ENCODE measurements at places on chromosomes 13 and 19. TPM values are rescaled to one million over a fixed set of nuclear protein-coding genes. Genes with fewer than 3 reads are reported as not detected.

PPP1R13L gene
- 76.5 TPM for total RNA-seq

GRCh38 chr13:73844986-73845385 lies 289.2 kb downstream of the KLF12 start:
- DNase-seq, result no peak

PSG6 gene
- total RNA-seq, result not detected

DNA sequence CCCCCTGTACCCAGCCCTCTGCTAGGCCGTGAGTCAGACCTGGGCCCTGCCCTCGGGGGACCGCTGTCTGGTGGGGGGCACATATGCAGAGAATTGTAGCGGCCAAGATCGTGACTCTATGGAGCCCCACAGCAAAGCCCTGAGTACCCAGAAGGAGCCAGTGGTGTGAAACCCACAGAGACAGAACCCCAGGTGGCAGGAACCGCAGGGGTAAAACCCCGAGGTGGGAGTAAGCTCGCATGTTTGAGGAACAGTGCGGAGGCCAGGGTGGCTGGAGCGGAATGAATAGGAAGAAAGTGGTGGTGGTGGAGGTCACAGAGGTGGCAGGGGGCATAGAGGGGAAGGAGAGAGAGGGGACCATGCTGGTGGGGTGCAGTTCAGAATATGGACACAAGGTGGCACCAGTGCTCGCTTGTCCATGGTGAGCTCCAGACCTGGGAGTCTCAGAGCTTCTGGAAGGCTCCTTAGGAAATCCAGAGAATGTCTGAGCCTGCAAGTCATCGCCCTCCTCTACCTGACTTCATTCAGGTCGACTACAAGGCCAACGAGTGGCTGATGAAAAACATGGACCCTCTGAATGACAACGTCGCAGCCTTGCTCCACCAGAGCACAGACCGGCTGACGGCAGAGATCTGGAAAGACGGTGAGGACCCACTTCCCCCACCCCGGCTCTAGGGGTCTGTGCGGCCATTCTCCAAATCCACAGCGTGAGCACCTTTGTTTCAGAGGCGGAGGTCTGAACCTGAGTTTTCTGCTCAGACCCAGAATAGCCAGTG lies 48.9 kb downstream of the MYH14 start:
- no peak for DNase-seq

CD22 gene
- 2.9 TPM for total RNA-seq

GRCh38 chr13:91482427-91482826 lies 84.0 kb downstream of the GPC5 start:
- no peak for DNase-seq

ERICH4 gene
- not detected for total RNA-seq

MATK gene
- total RNA-seq, result 1.9 TPM

DNA sequence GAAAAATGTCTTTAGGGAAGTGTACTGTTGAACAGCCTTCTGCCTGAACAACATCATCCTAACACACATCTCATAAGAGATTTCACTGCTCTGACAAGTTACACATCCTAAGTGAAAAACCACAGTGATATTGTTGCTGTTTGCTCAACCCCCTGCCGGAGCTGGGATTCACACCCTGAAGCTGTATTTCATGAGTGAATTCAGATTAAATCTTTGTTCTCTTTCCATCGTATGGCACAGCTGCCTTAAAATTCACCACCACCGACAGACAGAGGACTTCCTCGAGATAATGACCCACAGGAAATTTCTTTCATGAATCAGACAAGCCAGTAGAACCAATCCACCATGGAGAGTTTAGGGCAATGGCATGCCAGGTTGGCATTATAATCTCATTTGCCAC lies 280.8 kb downstream of the DCT start:
- no peak for DNase-seq

DNA sequence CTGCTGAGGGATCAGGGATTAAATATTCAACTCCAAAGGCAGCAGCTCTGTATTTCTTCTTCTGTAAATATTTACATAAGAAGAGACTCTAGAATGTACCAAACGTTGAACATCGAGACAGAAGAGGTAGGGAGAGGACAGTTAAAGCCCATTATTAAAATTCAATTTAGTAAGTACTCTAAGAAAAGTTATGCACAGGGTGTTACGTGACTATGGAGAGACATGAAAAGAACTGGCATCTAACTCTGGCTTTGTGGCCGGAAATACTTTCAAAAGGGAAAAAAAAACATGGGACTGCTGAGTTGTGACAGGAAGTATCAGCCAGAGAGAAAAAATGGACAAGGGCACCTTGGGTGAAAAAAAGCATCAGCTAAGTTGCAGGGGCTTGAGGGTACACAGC lies 36.7 kb downstream of the LNX2 start:
- no peak for DNase-seq

EFNB2 gene
- total RNA-seq, result 24.8 TPM

- no peak for DNase-seq
Measured at GRCh38 chr13:78655906-78656305, 3.0 kb downstream of the OBI1 start.

GRCh38 chr13:22262001-22262885 lies 591.4 kb downstream of the FGF9 start:
- DNase-seq, result no peak

GRCh38 chr13:34990399-34991214 lies 48.5 kb downstream of the NBEA start:
- DNase-seq, result no peak

ZNF626 gene
- total RNA-seq, result 15.0 TPM

DNA sequence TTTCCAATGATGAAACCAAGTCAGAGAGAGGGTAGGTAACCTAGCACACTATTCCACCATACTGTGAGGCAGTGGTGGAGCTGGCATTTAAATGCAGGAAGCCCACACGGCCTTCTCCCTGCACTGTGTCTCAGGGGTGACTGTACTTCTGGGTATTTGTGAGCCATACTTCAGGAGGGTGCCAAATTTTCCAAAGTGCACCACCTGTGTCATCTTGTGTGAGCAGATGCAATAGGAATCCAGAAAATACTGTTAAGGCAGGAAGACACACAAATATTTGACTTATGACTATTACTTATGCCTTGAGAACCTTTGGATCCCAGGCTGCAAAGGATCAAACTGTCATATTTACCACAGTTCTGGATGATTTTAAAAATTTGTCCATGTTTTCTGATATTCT lies 17.3 kb downstream of the ZNF229 start:
- no peak for DNase-seq

DNA sequence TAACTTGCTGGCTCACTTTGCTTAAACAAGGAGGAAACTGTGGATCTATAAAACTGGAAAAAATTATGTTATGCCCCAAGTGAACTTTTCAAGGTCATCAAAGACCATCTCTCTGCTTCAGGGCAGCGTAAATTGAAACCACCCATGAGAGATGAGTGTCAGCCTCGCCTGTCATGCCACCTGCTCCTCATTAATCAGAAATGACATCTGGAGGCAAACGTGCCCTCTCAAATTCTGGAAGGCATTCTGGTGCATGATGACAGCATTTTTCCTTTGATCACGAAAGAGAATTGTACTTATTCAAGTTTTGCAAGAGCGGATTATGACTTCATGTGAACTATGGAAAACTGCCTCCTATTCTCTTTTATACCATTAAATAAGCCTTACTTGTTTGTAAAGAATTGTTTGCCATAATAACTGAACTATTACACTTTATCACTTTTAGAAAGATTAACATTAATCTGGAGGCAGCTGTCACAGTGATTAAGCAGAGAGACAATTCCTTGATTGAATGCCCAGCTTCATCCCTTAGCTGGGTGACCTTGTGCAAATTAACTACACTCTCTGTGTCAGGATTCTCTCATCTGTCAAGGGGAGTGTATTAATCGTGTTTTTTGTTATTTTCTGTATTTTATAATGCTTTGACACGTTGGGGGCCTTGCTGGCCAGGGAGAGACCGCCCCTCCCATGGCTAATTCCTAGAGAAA lies 17.0 kb upstream of the SACS start:
- DNase-seq, result no peak

GDF15 gene
- 4.2 TPM for total RNA-seq

LGALS14 gene
- not detected for total RNA-seq

ARL11 gene
- 1.8 TPM for total RNA-seq

ZNF582 gene
- 4.0 TPM for total RNA-seq

ZMYM2 gene
- total RNA-seq, result 118 TPM

DNA sequence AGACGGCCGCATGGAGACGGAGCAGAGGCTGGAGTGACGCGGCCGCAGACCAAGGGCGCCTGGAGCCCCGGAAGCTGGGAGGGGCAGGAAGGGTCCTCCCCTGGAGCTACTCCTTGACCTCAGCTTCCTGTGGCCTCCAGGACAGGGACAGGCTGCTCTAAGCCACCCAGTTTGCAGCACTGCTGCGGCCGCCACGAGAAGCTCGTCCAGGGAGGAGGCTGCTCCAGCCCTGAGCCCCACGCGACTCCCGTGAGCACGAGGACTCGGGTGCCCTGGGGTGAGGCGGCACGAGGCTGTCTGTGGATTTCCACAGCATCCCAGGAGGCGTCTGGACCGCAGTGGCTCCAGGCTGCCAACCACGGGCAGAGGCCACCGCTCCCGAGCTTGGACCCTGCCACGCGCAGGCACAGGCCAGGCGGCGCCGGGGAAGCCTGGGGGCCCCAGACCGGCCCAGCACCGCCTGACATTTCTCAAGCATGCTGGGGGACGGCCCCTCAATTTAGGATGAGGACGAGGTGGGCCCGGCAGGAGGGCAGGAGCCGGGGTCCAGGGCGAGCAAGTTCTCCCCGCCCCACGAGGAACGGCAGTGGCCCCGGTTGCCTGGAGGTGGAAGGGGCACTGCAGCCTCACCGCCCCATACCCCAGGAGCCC lies 10.7 kb downstream of the SBNO2 start:
- DNase-seq, result no peak

FCGBP gene
- 71.2 TPM for total RNA-seq

ZNF761 gene
- 10.2 TPM for total RNA-seq

DNA sequence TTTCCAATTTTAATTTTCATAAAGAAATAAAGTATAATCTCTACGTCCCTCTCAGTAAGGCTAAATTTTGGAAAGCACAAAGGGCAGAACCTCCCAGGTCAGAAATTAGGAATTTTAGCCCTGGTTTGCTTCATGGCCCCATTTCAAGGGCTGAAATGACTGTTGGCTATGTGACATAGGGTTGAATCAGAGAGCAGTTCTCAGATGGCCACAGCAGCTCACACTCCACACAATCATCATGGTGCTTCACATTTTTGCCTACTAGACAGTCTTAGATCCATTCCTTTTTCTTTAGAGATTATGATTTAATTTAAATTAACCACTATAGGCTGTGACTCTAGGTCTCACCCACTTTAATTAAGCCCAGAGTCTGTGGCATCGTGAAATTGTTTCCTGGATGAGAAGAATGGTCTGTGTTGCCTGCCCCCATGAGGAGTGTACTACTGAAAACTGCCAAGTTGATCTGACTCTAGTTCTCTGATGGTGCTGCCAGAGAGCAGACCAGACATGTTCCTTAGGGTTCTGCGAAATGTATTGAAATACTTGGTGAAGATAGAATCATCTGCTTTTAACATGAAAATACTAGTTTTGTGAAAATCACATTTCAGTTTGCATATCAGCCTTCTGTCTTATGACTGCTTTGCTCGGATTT lies 57.4 kb downstream of the ESD start:
- DNase-seq, result no peak

ATP8A2 gene
- 0.29 TPM for total RNA-seq

GRCh38 chr13:34842466-34842865 lies 99.6 kb upstream of the NBEA start:
- DNase-seq, result no peak

SLC7A1 gene
- total RNA-seq, result 29.3 TPM

POMP gene
- 52.9 TPM for total RNA-seq

CD37 gene
- total RNA-seq, result 40.1 TPM

- no peak for DNase-seq
Measured at GRCh38 chr13:99657848-99658260, 156.6 kb downstream of the TM9SF2 start.

DNA sequence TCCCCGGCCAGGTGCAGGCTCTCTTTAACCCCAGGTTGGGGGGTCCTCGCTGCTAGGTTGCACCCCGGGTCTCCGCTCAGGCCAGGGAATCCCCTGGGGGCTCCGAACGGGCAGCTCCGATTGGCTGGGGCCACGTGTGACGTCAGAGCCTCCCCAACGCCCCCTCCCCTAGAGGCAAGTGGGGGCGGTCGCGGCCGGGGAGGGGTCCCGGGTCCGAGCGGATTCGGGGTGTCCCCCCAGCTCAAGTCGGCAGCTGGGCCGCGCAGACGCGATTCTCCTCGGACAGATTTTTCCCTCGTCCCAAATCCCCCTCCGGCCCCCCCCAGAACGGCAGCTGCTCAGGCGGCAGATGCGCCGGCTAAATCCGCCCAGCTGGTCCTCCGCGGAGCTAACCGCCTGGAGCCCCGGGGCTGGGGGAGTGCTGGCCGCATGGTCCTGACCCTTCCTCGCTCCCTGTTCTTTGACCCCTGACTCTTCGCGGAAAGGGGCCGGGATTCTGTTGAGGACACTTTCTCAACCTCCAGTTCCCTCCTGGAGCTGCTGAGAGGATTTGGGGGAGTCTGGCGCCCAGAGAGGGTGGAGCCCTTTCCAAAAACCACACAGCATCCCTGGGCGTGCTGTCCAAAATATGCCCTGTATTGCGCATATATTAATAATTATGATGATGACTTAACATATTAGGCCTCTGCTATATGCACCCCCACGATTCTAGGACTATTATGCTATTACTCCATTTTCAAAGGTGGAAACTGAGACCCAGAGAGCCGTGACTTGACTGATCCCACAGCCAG lies 25.4 kb upstream of the SEMA6B start:
- no peak for DNase-seq

- DNase-seq, result no peak
Measured at GRCh38 chr19:14495672-14496028, 277 bp downstream of the GIPC1 start.

FFAR3 gene
- 0.32 TPM for total RNA-seq

DNA sequence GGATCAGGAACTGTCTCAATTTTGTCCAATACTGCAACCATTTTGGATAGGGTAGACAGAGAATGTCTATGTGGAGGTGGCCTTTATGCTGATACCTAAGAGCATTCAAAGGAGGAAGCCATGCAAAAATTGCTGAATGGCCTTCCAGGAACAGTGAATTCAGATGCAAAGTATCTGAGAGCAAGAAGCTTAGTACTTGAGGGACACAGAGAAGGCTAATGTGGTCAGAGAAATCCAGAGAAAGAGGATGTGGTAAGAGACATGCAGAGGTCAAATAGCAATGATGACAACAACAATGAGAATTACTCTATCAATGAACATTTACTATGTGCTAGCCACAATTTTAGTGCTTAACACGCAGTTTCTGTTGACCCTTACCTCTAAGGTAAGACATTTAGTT lies 785.6 kb upstream of the KLHL1 start:
- no peak for DNase-seq

All from aorta (tissue), 5 donors.